PC-9 (cell line): ENCODE measurements at places on chromosomes 2 and 18. TPM values are rescaled to one million over a fixed set of nuclear protein-coding genes. Genes with fewer than 3 reads are reported as not detected.

DNA sequence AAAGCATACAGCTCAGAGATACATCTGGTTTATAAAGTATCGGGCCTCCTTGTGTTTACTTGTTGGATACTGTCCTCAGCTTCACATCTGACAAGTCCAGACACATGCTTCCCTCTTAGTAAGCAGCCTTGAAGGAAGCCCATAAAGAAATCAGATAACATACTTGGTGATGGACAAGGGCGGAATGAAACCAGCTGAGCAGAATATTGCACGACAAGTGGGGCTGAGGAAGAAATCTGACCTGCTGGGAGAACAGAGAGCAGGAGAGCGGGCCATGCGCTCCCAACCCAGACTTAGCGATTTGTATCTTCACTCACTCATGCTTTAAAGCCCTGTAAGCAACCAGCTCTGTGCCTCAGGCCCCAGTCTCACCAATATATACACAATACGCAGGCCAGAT lies 208.4 kb downstream of the CDH20 start:
- H3K4me3 ChIP-seq: no peak overlapping the region
- no peak for DNase-seq
- no peaks in the 10 kb centered on the region for H3K4me1 ChIP-seq
- H3K27me3 ChIP-seq: no peaks in the 10 kb centered on the region
- no peak overlapping the region for H3K27ac ChIP-seq

DNA sequence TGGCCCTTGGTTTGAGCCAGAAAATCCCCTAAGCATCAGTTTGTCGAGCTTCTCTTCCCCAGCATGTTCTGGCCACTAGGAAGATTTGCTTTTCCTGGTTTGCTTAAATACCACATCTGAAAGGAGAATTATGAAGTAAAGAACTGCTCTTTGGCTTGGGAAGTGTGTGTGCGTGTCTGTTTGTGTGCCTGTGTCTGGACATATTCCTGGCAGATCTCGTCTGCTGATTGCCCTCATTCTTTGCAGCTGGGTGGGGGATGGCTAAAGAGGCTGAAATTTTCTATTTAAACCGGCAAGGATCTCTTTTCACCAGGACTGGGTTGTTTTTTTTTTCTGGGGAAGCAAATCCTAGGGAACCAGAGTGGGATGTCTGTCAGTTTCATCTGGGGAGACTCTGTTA lies 57.3 kb upstream of the MBOAT2 start:
- no peak overlapping the region for H3K4me3 ChIP-seq
- H3K36me3 ChIP-seq: 0 out of 2 replicates have a peak, but pooled peaks cover 4% of the 10 kb centered on the region
- H3K27ac ChIP-seq: no peak overlapping the region
- H3K4me1 ChIP-seq: no peaks in the 10 kb centered on the region; the same call in 1 of the 2 replicates
- no peaks in the 10 kb centered on the region for H3K27me3 ChIP-seq

TEX44 gene
- total RNA-seq: not detected in 2 replicates

- peaks cover 6% of the 10 kb centered on the region; the same call in 1 of the 2 replicates for H3K36me3 ChIP-seq
- H3K27ac ChIP-seq: peak overlapping the region; percentile 67
- H3K27me3 ChIP-seq: no peaks in the 10 kb centered on the region
- no peak overlapping the region for H3K4me3 ChIP-seq
- H3K4me1 ChIP-seq: peaks cover 56% of the 10 kb centered on the region
Observed at GRCh38 chr2:177397481-177398289, 5.1 kb downstream of the AGPS start.

IL36G gene
- not detected in 2 replicates for total RNA-seq

- peaks cover 5% of the 10 kb centered on the region; the same call in 1 of the 2 replicates for H3K36me3 ChIP-seq
- no peak overlapping the region for H3K27ac ChIP-seq
- no peak overlapping the region for H3K4me3 ChIP-seq
- DNase-seq: peak; percentile 68
- no peaks in the 10 kb centered on the region for H3K27me3 ChIP-seq
Observed at GRCh38 chr2:222561817-222562645, 93.9 kb downstream of the FARSB start.

DNA sequence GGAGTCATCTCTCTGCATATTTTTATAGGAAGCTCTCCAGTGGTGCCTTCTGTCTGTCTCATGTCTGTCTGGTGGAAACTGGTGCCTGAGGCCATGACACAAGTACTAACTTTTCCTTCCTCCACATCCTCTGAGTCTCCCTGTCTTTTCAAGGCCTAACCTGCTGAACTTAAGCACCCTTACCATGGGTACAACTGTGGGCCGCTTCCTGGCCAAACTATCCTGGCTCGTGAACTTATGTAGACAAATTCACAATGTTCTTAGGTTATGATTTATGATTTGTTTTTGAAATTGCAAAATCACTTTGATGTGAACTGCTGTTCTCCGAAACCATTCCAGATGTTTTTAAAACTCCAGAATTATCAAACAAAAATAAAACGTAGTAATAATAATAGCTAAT lies 804.5 kb upstream of the POU3F3 start:
- no peak overlapping the region for H3K4me3 ChIP-seq
- DNase-seq: no peak
- H3K27me3 ChIP-seq: 0 out of 2 replicates have a peak, but pooled peaks cover 7% of the 10 kb centered on the region
- H3K36me3 ChIP-seq: no peaks in the 10 kb centered on the region
- no peaks in the 10 kb centered on the region for H3K4me1 ChIP-seq
- H3K27ac ChIP-seq: no peak overlapping the region
